Calu3 (cell line): ENCODE measurements at places on chromosomes 4 and X.

DNA sequence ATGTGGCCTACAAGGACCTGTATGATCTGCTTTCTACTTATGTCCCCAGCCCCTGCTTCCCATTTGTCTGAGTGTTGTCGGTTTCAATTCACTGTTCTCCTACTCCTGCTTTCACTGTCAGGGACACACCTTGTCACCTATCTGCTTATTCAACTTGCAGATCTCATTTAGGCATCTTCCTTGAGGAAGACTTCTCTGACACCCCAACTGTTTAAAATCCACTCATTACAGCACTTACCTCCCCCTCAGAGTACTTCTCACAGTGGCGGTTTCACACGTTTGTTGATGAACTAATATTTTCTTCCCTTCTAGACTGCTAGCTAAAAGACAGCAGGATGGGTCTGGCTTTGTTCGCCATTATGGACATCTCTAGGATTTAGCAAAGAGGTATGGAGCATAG, 279.9 kb upstream of the TET2 start:
- DNase-seq = no peak

GRCh38 chr4:79174490-79175252, 151.2 kb downstream of the NAA11 start:
- no peak for DNase-seq

DNA sequence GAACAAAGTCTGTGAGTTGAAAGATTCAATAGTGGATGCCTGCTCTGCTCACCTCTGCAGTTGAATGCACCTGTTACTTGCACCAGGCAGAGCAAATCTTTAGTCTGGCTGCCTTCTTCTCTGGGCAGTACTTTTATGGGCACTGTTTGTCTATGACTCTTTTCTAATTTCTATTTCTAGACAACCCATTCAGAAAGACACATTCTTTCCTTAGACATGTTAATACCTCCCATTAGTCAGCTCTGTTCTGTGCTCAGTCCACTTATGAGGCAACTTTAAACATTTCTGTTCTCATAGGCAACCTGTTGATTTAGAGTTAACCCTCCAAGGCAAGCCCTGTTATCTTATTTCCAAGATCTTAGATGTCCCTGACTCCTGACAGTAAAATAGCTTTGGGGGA, 108.9 kb downstream of the SYNPO2 start:
- no peak for DNase-seq

GRCh38 chrX:71103110-71103983, 3.2 kb downstream of the CXorf65 start:
- DNase-seq = peak; percentile 8

DNA sequence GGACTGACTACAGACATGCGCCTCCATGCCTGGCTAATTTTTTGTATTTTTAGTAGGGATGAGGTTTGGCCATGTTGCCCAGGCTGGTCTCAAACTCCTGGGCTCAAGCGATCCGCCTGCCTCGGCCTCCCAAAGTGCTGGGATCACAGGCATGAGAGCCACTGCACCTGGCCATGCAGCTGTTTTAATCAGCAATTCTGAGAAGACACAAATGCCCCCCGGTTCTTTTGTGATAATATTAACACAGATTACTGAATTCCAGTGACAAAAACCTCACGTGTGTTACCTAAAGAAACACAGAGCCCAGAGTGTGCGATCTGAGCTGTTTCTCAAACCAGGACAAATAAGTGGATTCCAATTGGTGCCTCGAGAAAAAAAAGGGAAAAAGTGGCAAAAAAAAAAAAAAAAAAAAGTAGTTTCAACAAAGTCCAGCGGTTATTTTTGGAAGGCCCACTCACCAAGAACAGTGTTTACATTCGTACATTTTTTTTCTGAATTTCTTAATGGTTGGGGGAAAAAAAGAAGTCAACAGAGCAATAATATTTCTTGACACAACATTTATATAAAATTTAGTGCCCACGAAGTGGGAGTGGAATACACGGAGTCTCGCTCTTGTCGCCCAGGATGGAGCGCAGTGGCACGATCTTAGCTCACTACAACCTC, 17.2 kb downstream of the DHRSX start:
- DNase-seq = no peak

DNA sequence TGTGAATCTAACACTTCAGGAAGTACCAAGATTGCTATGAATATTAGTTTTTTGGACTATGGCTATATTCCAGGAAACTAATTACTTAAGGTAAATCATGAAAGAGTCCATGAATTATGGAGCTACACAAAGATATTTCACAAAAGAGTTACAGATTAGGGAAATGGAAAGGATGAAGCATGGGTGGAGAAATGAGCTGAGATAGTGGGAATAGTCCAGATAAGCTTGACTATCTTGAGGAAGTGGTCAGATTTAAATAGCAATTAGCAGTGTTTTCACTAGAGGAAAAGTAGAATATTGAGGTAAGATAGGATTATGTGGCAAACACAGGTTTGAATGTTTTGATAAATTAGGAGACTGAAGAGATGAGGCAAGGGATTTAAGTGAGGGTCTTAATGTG, 42.1 kb upstream of the C1GALT1C1 start:
- no peak for DNase-seq

GRCh38 chr4:138007572-138007971, 234.6 kb downstream of the SLC7A11 start:
- DNase-seq = no peak

GRCh38 chrX:20409991-20410390, 143.3 kb upstream of the RPS6KA3 start:
- DNase-seq = no peak

- no peak for DNase-seq
These were observed 19.4 kb upstream of the FGG start for GRCh38 chr4:154631828-154632227.

DNA sequence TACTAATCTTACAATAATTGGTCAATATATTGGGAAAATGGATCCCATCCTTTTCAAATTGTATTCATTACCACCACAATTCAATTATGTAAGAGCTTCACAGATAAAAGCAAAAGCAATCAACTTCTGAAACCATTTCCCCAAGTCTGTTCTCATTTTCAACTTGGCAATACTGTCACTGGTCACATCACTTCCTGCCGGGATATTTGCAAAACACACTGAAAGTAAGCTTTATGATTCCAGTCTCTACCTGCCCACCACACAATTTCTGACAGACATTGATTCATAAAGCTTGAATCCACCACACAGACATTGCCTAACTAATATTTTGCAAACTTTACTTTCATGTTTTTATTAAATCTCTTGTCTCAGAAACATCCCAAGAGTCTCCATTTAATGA, 53.6 kb downstream of the LIN54 start:
- DNase-seq = no peak
